Dermis microvascular lymphatic vessel endothelial cell (primary cell): ENCODE measurements at places on chromosomes 5 and 9. TPM values are rescaled to one million over a fixed set of nuclear protein-coding genes. Genes with fewer than 3 reads are reported as not detected.

DNA sequence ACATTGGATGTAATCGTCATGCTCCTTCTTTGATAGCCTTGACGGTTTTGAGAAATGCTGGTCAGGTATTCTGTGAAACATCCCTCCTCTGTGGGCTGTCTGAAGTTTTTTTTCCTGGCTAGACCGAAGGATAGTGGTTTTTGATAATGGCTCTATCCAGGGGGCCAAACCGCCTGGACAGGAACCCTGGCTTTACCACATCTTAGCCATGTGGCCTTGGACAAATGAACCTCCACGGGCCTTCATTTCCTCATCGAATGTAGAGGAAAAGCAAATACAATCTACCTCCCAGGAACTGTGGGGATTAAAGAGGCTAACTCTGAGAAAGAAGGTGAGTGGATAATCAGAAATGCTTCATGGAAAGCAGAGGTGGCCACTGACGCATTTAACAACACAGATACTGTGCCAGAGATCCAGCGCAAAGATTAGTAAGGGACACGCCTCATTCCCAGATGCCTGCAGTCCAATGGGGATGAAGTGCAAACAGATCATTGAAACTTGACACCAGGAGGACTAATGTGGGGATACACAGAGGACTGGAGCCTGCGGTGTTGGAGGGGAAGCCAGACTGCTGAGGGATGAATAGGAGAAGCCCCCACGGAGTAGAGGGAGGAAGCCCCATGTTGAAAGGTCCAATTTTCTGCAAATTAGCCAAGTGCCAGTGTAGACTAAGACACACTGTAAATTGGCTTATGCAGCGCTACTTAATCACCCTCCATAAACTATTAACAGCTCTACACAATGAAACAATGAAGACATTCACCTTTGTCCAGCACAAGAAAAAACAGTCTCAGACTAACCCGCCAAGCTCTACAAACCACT is 41.6 kb downstream of the MYO10 start:
- peak; percentile 49 for DNase-seq

- DNase-seq: no peak
Measured at GRCh38 chr9:137237759-137238726, 3.0 kb upstream of the TUBB4B start.

Gene FOXI1
- not detected in 2 replicates for total RNA-seq

Gene CYLC2
- not detected in 2 replicates for total RNA-seq

Gene FOXD4
- 0.13 TPM in 2 replicates for total RNA-seq

Gene CER1
- total RNA-seq: not detected in 2 replicates
